ENCODE measurements at places on chromosomes 6 and 20.

DNA sequence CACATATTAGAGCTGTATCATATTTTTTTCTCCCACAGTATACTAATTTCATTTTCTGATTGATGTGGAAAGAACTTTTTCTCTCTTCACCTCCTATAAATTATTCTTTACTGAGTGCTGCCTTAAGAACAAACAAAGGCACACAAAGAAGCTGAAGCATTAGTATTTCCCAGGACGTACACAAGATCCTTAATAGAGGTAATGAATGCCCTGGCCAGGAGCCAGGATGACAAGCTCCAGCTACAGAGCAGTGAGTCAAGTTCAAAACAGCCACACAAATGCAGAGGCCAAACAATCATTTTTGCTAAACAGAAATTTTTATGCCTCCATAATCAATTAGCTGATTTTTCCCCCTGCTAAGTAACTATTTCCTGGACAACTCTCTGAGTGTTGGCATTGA lies 639.6 kb downstream of the EPHA7 start:
- DNase-seq: no peak

DNA sequence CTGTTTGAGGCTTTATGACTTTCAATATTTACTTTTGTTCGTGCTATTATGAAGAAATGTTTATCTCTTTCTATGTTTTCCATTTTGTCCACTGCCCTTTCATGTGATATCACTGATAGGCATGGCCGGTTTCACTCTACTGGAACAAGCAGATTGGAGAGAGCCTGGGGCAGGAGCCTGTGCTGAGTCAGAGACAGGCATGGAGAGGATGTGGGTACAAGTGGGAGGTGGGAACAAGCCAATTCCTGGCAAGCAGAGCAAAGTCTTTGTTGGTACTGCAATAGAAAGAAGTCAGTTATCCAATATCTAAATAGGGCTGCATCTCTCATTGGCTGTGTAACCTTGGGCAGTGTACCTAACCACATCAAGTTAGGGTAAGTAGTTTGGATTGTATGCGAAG lies 545.6 kb upstream of the MAP3K7 start:
- DNase-seq: no peak

DNA sequence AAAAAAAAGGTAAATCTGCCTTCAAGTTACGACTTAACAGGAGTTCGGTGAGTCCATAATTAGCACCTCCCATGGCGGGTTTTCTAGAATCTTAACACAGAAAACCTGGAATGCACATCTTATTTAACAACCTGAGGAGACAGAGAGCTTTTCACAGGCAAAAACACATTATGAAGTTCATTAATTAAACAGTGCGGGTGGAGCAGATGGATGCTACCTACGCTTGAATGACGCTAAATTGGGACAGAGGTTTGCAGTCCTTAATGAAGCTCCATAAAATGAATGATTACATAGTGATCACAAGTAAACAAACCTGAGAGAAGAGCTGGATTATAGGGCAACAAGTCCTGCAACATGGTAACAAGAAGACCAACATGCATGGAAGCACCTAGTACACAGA lies 81.0 kb downstream of the INSM1 start:
- DNase-seq: no peak

DNA sequence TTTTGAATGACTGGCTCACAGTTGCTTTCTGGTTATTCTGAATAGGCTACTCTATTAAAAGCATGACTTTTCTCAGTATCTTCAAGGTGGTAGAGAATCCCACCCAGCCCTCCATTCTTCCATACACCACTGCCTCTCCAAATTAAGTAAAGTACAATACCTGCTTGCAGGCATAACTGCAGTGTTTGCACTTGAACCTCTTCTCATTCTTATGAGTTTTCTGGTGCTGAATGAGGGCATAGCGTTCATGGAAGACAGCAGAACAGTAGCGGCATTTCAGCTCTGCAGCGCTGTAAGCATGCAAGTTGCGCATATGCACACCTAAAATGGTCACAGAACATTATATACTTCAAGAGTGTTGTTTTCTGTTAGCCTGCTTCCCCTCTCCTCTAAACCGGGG lies 12.5 kb downstream of the CTCFL start:
- DNase-seq: no peak

GRCh38 chr20:9440892-9441291 lies 73.5 kb upstream of the LAMP5 start:
- no peak for DNase-seq

DNA sequence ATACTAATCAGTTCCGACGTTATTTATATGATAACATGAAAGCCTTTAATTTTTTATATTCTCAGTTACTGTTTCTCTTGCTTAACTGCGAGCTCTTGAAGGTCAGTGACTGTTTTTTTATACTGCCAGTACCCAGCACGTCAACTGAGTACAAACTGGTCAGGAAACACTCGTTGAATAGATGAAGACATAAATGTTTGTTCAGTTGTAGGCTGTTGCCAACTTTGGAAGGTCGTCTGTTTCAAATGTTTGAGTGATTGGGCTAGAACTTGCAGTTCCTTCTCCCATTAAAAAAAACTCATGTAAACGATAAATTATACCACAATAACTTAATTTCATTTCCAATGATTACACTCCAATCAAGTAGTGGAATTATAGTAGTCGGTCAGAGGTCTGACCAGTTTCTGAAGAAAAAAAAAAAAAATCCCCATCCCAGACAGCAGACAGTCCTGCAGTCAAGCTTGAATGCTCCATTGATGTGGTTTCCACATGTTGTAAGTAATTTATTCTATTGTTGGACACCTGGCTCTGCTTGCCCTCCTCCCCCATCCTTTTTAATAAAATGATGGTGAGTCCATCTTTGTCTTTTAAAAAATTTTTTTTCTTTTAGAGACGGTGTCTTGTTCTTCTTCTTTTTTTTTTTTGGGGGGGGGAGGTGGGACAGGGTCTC lies 81.1 kb downstream of the SASH1 start:
- no peak for DNase-seq

DNA sequence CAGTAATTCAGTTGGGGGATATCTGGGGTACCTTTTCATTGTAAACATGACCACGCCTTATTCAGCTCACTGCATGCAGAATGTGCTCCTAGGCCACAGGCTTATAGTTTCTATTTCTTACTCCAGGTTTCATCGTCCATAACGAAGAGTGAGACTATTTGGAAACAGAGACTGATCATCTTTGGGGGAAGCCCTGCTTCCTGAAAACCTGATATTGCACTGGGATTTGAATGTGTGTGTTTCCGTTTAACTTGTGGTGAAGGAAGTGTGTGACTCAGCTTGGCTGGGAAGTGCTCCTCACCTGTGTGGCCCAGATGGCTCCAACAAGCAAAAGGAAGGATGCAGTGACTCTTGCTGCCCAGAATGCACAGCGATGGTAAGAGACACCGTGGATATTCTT lies 19.6 kb upstream of the LTV1 start:
- no peak for DNase-seq

GRCh38 chr6:147071776-147072175 lies 132.4 kb upstream of the STXBP5 start:
- no peak for DNase-seq
